ENCODE measurements at places on chromosomes 4 and X. TPM values are rescaled to one million over a fixed set of nuclear protein-coding genes. Genes with fewer than 3 reads are reported as not detected.

DNA sequence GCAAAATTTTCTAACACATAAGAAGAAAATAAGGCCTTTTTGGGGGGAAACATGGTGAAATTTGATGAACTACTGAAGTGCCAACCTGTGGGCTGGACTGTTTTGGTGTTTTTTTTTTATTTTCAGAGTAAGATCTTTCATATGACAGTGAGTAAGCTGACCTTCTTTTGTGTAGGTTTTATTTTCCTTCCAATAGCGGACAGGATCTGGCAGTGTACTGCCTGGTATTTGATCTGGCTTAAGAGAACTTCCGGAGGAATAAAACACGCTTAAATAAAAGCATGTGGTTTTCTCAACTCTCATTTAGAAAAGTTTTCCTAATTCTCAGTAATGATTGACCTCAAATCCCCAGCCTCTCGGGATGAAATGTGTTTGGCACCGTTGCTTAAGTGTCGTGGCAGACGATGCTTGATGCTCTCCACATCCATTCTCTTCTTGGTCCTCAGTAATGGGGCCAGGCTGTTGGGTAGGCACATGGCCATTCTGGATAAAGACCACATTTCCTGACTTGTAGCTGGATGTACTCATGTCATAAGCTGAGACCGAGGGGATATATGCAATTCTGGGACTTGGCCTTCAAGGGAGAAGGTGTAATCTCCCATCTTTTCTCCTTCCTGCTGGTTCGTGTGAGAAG is 65.6 kb upstream of the PDLIM3 start:
- DNase-seq: no peak

DNA sequence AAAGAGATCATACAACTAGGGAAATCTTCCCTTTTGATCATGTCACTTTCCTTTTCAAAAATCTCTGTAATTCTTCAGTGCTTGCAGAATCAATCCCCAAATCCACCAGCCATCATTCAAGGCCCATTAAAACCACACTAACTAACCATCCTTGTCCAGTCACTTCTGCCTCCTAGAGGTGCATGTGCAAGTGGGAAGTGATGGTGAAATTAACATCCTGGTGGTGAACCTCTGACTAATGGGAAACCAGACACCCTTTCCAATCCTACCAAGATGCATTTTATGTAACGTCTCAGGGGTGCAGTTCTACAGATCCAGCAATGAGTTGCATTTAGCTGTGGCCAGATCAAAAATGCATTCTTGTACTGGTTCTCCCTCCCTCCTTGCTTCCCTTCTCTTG is 341.8 kb downstream of the RAPGEF2 start:
- no peak for DNase-seq

The DCLK2 gene
- polyA plus RNA-seq: 0.68 TPM

The HSD17B13 gene
- polyA plus RNA-seq: not detected

The STBD1 gene
- 3.4 TPM for polyA plus RNA-seq

The CSN1S1 gene
- not detected for polyA plus RNA-seq

The IL1RAPL1 gene
- 0.31 TPM for polyA plus RNA-seq
